ENCODE measurements at places on chromosomes 12 and 14.

DNA sequence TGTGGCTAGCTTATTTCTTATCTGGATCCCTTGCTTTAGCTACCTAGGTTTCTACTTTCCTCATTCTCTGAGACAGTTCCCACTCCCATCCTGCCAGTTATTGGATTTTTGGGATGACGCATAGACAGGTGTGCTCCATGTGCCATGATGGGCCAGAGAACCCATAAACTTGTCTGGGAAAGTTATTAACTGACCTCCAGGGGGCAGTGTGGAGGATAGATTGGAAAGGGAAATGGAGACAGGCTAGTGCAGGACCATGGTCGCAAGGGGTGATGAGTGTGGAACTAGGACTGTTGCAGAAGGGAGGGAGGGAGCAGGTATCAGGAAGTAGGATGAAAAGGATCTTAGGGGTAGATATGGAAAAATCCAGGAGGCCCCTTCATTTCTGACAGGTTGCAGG, 80.3 kb downstream of the ESRRB start:
- peak; percentile 82 for DNase-seq

GRCh38 chr12:1469070-1469469, 125.3 kb downstream of the FBXL14 start:
- DNase-seq, result no peak

DNA sequence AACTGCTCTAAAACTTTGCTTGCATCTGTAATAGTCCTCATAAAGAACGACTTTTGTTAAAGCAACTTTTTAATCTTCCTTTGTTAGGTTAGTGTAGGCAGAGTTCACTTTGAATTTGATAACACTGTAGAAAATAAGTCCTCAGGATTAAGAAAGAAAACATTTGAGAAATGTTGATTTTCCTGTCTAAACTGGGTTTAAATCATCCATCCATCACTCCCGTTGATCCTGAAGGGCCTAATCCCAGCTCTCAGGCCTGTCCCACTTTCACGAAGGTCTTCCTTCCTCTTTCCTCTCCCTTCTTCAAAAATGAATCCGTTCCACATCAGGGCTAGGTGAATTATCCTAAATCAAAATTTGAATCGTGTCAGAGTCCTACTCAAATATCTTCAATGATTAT, 36.9 kb downstream of the SLC2A14 start:
- no peak for DNase-seq

GRCh38 chr12:92775416-92775815, 72.6 kb downstream of the PLEKHG7 start:
- no peak for DNase-seq

- DNase-seq, result peak; percentile 15
Measured at GRCh38 chr12:95218150-95219133, 835 bp downstream of the VEZT start.

- no peak for DNase-seq
Measured at GRCh38 chr14:92471919-92472318, 41.7 kb upstream of the RIN3 start.

DNA sequence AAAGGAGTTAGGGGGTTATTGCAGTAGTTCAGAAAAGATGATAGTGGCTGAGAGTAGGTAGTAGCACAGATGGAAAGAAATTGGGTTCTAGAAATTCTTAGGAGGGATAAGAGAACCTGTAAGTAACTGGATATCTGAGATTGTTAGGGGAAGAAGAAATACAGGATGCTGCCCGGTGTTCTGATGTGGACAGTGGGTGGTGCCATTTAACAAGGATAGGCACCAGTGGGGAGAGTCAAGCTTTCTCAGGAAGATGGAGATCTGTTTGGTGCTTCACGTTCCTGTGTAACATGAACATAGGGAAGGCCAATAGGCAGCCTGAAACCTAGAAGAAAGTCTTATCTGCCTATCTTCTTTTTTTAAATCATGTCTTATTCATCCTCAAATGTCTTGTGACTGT, 245.9 kb downstream of the NPAS3 start:
- DNase-seq, result peak; percentile 26

DNA sequence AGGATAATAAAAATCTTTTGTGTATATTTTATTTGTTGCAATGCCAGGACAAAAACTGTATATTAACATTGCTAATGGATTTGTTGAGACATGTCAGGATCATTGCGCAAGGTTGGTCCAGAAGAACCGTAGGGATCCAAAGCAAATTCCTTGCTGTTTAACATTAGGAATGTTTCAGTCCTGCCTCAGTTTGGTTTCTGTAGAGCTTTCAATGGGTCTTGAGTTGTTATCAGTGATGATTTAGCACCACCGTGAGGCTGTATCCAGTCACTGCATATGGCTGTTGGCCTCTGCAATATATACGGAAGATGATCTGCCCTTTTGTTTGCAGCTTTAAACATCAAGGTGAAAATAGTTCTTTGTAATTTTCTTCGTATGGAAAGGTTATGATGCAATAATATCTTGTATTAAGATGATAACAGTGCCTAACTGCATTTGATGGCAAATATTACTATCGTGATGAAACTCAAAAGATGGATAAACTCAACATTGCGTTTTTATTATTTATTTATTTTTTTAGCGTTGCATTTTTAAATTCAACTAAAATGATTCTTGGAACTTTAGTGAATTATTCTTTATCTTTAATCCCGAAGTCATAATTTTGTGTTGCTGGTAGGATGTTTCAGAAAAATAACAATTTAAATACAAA, 231.2 kb downstream of the AKAP6 start:
- peak; percentile 82 for DNase-seq

All from neural progenitor cell (in vitro differentiated cells).